ENCODE measurements at places on chromosomes 3 and 15.

GRCh38 chr3:32686713-32687112 is 1.7 kb downstream of the CNOT10 start:
- no peak for DNase-seq

- DNase-seq = no peak
Observed at GRCh38 chr3:159731254-159731653, 257.4 kb upstream of the IL12A start.

- no peak for DNase-seq
Observed at GRCh38 chr15:58738046-58738707, 11.3 kb downstream of the ADAM10 start.

GRCh38 chr3:97958796-97959195 is 13.4 kb downstream of the RIOX2 start:
- DNase-seq = no peak

GRCh38 chr15:63188247-63188925 is 1.0 kb upstream of the RAB8B start:
- DNase-seq = no peak

GRCh38 chr3:43620831-43621655 is 768 bp downstream of the ANO10 start:
- DNase-seq = no peak

- DNase-seq = no peak
Observed at GRCh38 chr15:62545467-62546227, 380.6 kb upstream of the C2CD4B start.

- DNase-seq = no peak
Observed at GRCh38 chr3:52880474-52880873, 16.9 kb downstream of the STIMATE start.

DNA sequence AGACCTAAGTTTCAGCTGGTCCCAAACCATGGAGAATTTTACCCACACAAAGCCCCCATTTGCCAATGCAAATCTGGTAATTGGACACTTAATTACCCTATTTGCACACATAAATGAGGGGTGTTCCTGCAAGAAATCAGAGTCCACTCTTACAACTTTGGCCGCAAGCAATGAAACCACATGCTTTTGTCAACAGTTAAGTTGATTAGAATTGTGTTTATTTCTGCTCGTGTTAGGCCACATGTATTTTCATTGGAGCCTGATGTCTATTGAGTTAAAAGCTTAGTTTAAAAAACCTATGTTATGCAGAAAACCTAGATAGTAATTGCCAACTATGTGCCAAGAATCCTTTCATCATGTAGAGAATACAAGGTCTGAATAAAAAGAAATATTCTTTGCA is 153.8 kb upstream of the CMC1 start:
- DNase-seq = no peak

DNA sequence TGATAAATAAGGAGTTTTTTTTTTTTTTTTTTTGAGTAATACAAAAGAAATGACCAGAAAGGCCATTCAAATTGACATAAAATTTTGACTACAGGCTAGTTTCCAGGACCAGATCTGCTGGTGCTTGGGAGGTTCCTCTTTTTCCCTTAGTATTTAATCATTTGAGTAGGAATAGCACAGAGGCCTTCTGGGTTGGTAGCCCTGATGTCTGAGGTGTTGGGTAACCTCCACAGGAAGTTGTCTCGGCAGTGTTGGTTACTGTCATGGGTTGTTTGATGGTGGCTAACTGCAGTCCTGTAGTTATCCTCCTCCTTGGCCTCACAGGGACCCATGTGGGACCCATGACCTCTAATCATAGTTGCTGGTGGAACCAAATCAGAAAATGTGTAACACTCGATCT is 91.1 kb downstream of the USP13 start:
- no peak for DNase-seq

DNA sequence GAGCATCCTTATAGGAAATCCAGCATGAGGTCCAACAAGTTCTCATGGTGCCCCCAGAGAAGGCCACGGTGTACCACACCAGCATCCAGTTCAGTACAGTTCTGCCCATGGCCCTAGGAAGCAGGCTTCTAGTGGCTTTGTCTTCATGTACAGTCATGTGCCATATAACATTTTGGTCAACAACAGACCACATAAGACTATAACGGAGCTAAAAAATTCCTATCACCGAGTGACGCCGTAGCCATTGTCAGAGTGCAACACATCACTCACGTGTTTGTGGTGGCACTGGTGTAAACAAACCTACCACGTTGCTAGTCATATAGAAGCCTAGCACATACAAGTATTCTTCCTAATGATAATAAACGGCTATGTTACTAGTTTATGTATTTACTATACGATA is 209.0 kb downstream of the ARRDC4 start:
- no peak for DNase-seq

DNA sequence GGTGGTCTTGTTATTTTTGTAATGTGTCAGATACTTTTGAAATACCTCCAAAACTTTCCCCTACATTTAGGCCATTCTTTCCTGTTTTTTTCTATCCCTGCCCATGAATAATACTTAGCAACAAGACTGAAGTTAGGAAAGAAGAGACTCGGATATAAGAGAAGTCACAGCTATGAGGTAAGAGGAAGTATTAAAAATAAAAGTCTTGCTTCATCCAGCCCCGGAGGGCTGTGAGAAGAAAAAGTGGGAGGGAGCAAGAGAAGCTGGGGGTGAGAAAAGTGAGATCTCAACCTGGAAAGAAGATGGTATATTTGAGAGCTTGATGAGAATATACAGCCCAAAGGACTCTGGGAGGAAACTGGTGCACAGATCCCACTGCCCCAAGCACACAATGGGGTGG is 213.5 kb upstream of the CDIN1 start:
- no peak for DNase-seq

DNA sequence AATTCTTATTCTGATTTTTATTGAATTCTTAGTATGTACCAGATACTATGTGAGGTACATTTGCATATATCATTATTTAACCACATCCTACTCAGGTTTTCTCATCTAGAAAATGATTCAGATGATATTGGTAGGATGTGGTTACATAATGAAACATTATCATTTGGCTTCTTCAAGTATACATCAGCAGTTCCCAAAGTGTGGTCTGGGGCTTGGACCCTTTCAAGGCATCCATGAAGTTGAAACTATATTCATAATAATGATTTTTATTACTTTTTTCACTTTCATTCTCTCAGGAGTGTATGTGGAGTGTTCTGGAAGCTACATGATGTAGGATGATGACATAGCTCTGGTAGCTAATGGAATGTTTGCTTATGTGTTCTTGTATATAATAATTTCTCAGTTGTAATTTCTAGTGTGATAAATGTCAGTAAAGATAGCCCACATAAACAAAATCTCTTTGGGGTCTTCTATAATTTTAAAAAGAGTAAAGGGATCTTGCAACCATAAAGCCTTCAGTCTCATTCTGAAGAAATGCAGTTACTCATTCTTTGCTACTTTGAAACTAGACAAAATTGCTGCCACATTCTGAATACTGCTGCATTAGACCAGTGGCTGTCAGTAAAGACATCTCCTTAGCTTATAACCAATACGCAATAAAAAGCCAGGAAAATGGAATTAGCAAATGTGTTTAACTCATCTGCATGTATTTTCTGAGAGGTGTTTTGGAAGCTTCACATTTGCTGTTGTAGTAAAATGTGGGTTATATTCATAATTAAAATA is 95.8 kb downstream of the PPARG start:
- DNase-seq = no peak

- no peak for DNase-seq
Observed at GRCh38 chr15:22978691-22979237, 1.4 kb downstream of the CYFIP1 start.

GRCh38 chr3:51963951-51964451 is 3.3 kb downstream of the PCBP4 start:
- no peak for DNase-seq

DNA sequence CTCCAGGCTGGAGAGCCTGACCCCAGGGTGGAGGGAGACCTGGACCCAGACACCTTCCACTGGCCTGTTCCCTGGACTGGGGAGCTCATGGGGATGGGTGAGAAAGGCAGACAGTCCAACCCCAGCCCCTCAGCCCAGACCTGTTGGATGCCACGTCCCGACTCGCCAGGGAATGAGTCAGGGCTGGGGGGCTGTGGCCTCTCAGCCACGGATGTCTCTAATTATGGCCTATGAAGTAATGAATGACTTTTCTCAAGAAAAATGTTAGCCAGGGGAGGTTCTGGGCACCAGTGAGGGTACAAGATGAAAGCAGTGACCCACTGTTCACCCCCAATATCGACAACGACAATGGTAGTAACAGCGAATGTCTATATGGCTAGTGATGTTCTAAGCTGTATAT is 107.0 kb upstream of the RPL32 start:
- DNase-seq = no peak

- DNase-seq = no peak
Observed at GRCh38 chr3:82030916-82031315, 269.5 kb upstream of the GBE1 start.

GRCh38 chr3:63874769-63875168 is 11.1 kb downstream of the ATXN7 start:
- DNase-seq = no peak

- no peak for DNase-seq
Observed at GRCh38 chr3:188194332-188194731, 40.4 kb downstream of the LPP start.

GRCh38 chr15:25239471-25240345 is 199.1 kb downstream of the UBE3A start:
- DNase-seq = no peak

DNA sequence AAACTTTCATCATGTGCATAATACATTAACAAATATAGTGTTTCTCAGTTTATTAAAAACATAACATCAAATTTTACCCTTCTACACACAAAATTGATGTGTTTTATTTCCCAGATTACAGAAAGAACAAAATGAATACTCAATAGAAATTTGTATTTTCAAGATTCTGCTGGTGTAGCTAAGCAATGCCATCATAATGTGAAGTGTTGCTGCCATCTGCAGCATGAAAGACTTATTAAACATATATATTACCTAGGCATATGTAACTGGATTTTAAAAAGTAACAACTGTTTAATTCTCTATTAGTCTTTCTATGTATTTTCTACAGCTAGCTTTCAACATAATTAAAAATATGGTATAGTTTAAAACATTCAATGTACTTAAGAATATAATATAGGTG is 27.5 kb downstream of the PLSCR5 start:
- no peak for DNase-seq

- peak; percentile 31 for DNase-seq
Observed at GRCh38 chr15:68553994-68554720, 24.6 kb upstream of the CORO2B start.

DNA sequence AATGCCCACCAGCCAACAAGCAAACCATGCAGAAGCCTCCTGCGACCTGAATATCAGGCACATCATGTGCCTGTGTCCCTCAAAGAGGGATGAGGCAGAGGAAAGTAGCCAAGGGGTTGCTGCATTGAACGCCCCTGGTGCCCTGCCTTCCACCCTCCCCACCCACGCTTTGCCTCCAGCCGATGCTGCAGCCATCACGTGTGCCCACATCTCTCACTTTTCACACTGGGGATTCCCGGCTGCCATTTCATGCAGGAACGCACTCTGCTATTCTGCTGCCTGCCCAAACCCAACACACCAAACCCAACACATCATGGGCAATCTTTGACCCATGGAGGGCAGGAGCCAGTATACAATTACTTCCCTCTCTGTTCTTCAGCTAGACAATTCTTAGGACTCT is 462.2 kb upstream of the PROK2 start:
- DNase-seq = no peak

DNA sequence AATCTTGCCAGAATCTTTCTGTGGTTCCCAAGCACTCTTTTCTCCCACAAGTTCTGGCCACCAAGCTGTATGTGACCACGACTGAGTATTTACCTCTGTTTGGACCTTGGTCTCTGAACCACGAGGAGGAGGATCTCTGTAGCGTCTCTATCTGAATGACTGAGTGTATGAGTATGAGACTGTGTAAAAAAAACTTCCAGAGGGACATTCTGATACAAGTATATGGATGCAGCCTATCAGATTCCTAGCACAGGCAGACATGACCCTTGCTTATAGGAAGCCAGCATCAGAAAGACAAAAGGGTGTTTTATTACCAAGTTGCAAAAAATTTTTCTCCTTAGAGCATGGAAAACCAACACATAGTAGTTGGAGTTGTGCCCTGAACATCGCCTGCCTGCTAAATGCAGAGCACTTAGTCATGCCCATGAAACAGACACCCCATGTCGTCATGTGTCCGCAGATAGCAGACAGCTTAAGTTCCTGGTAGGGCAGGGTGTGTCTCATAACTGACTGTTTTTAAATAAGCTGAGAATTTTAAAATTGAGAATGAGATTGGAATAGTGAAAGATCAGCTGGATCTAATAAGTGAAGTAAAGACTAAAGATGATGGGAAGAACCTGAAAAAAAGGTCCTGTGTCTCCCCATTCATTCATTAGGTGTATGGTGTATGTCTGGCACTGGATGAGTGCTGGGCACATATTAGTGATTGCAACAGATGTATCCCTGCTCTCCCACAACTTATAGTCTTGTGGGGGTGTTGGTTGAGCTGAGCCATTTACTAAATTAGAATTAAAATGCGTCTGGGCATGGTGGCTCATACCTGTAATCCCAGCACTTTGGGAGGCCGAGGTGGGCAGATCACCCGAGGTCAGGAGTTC is 30.9 kb downstream of the DAG1 start:
- no peak for DNase-seq

DNA sequence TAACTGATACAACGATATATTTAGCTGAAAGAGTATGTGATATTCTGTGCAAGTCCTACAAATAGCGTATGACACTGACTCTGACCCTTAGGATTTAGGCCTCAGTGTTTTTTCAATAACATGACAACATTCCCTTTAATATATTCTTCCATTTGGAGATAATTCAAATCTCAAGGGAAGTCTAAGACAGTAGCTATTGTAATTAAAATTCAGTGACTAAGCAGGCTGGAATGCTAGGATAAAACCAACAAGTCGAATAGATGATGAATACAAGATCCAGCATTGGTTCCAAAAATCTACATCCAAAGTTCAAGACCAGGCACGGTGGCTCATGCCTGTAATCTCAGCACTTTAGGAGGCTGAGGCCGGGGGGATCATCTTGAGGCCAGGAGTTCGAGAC is 56.2 kb downstream of the QTRT2 start:
- DNase-seq = no peak

DNA sequence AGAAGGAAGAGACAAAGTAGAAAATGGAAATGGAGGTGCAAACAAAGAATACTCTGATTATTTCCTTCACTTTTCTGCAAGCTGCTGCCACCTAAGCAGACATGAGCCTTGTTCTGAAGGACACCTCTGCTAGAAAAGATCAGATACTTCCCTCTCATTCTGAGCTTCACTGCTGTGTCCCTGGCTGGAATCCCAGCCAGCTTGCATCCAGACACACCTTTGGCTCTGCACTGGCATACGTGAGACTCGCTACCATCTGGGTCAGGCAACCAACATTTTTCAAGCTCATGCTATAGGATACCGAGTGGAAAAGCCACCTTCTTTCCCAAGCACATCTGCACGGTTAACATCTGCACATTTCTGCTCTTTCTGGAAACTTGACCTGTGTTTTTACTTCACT is 166.7 kb upstream of the SUCLG2 start:
- no peak for DNase-seq

DNA sequence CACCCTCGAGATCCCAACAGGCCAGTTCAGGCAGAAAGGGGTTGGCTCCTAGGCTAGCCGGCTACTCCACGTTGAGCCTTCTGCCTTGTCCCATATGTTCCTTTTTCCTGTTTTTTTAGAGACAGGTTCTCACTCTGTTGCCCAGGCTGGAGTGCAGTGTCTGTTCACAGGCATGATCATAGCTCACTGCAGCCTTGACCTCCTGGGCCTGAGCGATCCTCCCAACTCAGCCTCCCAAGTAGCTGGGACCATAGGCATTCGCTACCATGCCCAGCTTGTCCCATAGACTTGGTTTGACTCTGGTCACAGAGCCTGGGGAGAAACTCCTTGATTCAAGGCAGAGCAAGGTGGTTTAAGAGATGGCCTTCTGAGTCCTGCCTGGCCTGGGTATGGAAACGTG is 32.3 kb downstream of the ZNF710 start:
- no peak for DNase-seq
